ENCODE measurements at places on chromosomes 5 and 9.

- no peak for DNase-seq
Observed at GRCh38 chr5:95026718-95027117, 258.2 kb downstream of the MCTP1 start.

- DNase-seq, result no peak
Observed at GRCh38 chr5:132787076-132787475, 10.0 kb upstream of the SEPTIN8 start.

DNA sequence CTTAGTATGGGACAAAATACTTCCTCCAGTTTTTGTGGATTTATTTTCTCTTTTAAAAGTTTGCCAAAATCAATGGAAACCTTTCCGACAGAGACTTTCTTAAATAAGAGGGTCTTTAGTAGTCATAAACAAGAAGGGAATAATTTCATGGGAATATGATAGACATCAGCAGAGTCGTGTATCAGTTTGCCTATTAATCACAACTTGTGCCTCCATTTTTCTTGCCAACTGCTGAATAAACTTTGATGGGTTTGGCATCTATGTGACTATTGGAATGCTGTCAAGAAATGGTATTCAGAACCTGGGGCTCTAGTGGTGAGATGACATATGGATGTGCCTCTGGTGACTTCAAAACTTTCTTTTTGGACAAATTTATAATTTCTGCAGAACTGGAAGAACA is 1668.2 kb downstream of the MAT2B start:
- DNase-seq, result no peak

- DNase-seq, result no peak
Observed at GRCh38 chr5:149857499-149857898, 87.1 kb downstream of the PDE6A start.

DNA sequence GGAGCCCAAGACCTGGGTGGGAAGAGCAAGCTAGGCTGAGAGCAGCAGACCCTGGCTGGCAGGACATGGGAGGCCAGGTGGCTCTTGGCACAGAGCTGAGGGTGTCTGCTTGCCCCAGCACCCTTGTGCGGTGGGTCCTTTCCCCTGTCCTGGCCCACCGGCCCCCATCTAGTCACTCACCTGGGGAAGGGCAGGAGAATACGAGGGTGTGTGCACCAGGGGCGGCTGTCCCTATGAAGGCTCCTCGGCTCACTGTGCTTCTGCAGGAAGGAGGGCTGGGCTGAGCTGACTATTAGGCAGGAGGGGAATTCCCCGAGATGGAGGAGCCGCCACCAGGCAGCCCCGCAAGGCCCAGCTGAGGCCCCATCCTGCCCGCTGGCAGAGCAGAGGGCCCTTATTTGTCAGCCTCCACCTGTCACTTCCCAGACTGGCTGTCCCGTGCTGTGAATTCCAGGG is 6.1 kb upstream of the TNIP1 start:
- peak; percentile 54 for DNase-seq

DNA sequence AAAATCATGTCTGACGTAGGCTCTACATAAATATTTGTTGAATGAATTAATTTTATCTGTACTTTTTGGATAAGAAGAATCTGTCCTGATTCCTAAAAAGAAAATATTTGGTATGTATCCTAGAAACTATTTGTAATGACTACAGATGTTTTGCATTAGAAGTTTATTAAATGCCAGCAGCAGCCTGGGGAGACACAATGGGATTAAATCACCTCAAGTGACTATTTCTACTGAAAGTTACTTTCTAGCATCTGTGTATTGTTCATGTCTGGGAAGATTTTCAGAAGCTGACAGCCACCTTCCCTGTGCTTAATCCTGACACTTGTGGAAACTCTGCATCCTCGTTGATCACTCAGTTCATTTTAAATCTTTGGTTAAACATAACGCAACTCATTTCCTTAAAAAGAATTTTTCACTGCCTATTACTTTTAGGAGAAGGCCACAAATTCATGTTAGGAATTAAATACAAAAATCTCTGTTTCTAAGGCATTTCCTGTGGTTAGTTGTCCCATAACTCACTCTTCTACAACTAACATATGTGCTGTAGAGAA is 209.3 kb upstream of the PPP1R2B start:
- no peak for DNase-seq

GRCh38 chr9:35909274-35909673 is at the start of gene SPAAR:
TSS of gene SPAAR (plus strand) at chr9:35909490. CDS start at chr9:35910464, 974 bp downstream.
- no peak for DNase-seq

DNA sequence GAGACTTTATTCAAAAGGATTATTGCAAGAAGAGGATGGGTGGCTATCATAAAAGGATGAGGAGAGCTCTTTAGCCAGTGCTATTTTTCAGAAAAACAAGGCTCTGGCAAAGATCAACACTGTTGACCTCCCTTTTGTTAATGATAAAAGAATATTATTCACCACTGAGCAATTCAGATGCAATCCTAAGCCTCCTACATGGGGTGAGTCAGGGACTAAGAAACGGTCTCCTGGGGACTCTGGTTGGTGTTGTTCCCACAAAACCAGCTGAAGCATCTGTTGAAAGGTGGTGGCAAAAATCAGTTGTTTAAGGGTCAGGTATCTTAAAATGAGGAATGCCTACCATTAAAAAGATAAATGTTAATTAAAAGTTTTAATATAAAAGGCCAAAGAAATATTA is 7.7 kb upstream of the GCNT1 start:
- no peak for DNase-seq

DNA sequence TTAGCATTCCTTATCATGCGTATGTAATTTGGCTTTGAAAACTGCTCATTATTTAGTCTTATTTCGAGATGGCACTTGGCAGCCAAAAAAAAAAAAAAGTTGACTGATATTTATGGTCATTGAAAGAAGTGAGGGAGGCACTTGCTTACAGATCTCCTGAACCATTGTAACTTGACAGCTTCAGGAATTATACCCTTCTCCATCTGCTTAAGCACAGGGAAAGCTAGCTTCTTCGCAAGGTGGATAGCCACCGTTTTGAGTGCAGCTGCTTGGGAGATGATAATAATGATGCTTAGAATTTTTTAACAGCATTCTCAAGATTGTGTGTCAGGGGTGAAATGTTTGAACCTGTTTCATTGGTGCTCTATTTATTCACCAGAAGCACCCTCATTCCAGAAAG is 116.1 kb downstream of the GIN1 start:
- DNase-seq, result no peak

DNA sequence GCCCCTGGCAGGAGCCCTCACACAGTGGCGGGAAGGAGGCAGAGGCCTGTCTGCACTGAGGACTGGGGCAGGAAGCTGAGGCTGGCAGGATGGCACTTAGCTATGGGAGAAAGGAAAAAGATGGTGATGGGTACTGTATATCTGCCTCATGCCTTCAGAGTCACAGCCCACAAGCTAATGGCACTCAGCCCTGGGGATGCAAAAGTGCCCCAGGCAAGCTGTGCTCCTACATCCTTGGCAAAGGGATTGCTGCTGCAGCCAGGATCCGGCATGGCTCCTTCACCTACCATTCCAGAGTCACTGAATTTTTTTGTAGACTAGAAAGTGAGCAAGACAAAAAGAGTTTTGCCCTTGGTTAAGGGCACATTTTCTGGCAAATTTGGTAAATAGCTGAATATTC is 8.7 kb downstream of the ACSL6 start:
- no peak for DNase-seq

- DNase-seq, result no peak
Observed at GRCh38 chr9:32969270-32969669, 32.2 kb downstream of the APTX start.

- DNase-seq, result no peak
Observed at GRCh38 chr9:137918331-137919094, 40.9 kb downstream of the CACNA1B start.

DNA sequence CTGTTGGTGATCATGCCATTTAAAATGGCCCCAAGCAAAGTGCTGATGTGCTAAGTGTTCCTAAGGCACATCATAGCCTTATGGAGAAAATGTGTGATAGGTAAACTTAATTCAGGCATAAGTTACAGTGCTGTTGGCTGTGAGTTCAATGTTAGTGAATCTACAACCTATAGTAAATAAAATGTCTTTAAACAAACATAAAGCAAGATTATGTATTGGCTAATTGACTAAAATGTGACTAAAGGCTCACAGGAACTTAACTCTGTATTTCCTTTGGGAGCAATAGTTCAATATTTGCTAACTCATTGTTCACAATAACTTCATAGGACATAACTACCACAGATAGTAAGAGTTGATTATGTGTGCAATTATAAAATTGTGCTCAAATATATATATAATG is 49.4 kb upstream of the LRRC19 start:
- no peak for DNase-seq

DNA sequence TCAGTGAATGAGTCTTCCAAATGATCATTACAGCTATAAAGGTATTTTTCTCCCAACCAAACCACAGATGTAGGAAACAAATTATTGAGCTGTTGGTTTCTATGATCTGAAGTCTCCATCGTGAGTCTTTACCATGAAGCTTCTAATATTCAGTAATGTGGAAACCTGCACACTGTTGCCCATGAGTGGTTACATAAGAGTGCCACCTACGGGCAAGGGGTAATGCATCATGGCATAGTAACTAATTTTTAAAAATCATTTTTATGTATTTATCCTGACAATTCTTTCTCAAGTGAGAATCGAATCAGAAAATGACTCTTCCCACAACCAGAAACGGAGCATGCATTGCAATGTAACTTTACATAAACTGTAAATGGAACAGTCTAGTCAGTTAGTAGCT is 282.5 kb upstream of the SMARCA2 start:
- no peak for DNase-seq

DNA sequence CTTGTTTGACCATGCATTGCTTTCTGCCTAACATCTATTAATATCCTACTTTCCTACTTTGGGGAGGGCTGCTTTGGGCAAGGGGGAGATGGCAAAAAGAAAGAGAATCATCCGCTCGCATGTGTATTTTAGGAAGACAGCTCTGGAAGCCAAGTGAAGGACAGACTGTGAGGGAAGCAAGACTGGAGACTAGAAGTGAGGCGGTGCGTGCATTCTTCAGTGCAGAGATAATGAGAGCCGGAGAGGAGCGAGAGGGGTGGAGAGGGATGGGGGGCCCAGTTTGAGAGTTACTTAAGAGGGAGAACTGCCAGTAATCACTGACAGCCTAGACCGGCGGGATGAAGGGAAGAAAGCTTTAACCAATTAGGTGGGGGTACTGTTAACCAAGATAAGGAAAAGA is 151.7 kb upstream of the RAPGEF1 start:
- no peak for DNase-seq

- no peak for DNase-seq
Observed at GRCh38 chr9:137919649-137920141, 42.1 kb downstream of the CACNA1B start.

DNA sequence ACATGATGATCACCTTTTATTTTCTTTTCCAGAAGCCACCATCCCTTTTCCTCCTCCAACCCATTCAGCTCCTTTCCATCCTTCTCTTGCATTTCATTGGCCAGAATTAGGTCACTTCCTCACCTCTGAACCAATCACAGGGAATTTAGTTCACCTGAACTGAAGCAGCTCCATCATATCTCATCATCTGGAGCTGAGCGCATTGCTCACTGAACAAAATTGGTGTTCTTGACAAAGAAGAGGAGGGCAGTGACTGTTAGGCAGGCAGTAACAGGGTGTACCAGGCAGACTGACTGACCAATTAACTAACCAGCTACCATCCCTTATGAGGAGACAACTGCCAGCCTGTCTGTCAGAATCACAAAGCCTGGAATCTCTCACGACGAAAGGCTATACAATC is 1.8 kb upstream of the ZNF354A start:
- no peak for DNase-seq

Measured in GM18507 (cell line).